LHCN-M2 (cell line): ENCODE measurements at places on chromosomes 7 and 10. TPM values are rescaled to one million over a fixed set of nuclear protein-coding genes. Genes with fewer than 3 reads are reported as not detected.

DNA sequence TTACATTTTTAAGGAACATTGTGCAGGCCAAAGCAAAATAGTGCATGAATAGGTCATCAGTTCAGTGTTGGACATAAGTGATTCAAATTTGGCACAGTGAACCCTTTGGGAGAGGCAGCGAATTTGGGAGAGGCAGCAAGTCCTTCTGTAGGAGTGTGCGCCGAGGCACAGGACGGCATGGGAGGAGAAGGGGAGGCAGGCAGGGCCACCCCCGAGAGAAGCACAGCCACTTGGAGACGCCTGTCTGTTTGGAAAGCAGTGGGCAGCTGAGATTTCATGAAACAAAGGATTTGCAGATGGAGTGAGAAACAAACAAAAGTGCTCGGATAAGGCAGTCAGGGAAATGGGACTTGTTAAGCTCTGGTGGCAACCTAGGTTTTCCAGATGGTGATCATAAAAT lies 30.6 kb downstream of the VIPR2 start:
- no peak for DNase-seq

HDAC9 gene
- 7.1 and 16.5 TPM in 2 replicates for total RNA-seq

DNA sequence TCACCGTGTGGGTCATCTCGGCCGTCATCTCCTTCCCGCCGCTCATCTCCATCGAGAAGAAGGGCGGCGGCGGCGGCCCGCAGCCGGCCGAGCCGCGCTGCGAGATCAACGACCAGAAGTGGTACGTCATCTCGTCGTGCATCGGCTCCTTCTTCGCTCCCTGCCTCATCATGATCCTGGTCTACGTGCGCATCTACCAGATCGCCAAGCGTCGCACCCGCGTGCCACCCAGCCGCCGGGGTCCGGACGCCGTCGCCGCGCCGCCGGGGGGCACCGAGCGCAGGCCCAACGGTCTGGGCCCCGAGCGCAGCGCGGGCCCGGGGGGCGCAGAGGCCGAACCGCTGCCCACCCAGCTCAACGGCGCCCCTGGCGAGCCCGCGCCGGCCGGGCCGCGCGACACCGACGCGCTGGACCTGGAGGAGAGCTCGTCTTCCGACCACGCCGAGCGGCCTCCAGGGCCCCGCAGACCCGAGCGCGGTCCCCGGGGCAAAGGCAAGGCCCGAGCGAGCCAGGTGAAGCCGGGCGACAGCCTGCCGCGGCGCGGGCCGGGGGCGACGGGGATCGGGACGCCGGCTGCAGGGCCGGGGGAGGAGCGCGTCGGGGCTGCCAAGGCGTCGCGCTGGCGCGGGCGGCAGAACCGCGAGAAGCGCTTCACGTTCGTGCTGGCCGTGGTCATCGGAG lies 1.8 kb downstream of the ADRA2A start:
- no peak for DNase-seq

GRCh38 chr7:131031099-131031868 lies 296.4 kb upstream of the MKLN1 start:
- DNase-seq: no peak

GRCh38 chr10:23439452-23439960 lies 631 bp downstream of the OTUD1 start:
- no peak for DNase-seq

DNA sequence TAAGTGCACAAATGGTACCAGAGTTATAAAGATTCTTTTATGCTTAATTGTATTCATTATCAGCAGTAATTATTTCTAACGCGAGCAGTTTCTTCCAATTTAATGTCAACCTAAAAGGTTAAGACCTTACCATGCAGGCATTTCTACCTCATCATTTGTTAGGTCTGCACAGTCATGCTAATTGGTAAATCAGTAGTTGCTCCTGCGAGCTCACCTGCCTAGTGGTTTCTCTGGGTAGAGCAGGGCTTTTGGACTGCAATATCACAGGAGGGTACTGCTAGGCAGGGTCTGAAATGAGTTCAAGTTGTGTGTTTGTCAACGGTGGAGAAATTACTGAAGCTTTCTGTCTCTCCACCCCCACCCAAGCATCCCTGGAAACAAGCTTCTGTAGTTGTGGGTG lies 558.5 kb upstream of the MGMT start:
- no peak for DNase-seq

DNA sequence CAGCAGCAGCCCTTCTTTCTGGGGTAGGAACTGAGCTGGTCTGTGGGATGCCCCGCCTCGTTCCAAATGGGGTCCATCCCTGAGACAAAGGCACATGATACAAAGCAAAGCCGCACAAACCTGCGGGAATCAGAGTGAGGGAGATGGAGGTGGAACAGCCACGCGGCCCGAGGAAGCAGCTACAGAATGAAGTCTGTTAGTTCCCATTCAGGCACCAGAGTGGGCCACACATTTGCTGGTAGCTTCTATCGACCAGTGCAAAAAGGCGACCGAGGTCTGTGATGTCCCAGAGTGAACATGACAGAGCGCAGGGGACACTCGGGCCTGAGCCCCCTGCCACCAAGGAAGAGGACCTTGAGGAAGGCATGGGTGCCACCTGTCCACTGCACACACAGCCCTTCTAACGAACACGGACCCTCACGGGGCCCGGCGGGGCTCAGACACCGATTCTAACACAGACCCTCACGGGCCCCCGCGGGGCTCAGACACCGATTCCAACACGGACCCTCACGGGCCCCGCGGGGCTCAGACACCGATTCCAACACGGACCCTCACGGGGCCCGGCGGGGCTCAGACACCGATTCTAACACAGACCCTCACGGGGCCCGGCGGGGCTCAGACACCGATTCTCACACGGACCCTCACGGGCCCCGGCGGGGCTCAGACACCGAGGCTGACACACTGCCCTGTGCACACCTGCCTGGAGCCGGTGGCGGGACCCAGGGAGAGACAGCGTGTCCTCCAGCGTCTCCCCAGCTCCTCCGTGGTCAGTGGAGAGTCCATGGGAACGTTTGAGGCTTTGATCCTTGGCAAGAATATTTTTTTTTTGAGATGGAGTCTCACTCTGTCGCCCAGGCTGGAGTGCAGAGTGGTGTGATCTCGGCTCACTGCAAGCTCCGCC lies 32.8 kb upstream of the FAM20C start:
- no peak for DNase-seq

DNA sequence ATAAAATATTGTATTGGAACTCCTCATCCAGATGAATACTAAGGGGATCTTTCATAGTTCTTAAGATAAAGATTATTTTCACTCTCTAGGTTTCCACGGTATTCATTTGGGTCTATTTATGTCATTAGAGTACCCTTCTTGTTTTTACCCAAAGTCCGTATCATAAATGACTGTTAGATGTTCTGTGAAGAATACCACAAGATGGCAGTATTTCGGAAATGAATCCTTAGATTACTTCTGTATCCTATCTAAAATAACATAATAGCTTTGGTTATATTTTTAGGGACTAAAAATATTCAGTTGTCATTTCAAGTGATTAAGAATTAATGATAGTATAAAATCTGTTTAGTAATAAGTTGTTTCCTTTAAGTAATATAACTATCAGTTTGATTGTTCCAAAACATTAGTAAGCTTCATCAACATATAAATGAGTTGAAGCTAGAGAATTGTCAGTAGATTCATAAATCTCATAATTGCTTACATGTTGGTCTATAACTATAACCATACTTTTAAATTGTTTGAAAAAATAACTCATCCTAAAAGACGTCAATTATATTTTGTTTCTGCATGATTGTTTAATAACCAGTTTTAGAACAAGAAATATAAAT lies 337.5 kb upstream of the KCND2 start:
- peak; percentile 63 for DNase-seq

EGR2 gene
- total RNA-seq: 0.13 and 0.46 TPM in 2 replicates

DNA sequence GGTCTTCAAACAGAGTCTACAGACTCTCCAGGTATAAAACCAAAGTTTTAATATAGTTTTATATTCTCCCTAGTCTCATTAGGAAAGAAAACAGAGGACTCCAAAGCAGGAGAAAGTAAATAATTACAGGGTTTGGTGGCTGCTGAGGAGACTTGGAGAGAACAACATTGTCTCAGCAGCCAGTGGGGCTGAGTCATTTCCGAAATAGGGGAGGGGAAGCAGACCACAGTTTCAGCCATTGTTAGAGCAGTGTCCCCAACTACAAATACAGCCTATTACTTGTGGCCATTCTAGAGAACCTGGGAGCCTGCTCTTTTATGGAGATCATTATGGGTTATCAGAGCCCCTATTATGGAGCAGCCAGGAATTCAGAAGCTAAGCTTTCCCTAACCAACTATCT lies 44.2 kb upstream of the A1CF start:
- peak; percentile 6 for DNase-seq

DNA sequence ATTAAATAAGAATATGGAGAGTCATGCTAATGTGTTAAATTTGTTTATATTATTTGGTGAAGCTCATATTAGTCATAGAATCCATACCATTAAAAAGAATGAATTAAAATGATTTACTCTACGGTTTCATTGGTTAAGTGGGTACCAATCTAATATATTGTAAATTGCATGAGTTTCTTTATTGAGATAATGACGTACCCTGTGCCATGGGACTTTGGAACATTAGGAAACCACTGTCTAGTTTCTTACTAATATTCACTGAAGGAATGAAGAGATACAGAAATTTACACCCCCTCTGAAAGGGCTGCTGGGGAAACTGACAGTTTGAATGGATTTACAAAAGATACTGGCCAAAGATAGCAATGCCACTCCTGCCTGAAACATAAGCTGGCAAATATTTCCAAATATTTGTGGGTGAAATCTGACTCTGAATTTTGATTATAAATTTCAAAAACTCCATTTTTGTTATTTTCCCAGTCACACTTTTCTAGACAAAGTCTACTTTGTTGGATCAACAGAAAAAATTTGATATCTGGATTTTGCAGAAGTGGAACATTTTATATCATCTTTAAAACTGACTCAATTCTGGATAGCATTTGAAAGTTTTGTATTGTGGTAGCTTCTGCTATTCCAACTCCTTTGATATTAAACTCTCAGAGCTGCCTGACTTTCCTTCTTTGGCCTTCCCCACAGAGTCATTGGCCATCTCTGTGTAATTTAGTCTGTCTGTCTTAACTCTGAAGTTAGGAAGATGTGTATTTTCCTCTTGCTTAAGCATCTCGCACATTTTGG lies 22.3 kb downstream of the MDFIC start:
- peak; percentile 61 for DNase-seq

DNA sequence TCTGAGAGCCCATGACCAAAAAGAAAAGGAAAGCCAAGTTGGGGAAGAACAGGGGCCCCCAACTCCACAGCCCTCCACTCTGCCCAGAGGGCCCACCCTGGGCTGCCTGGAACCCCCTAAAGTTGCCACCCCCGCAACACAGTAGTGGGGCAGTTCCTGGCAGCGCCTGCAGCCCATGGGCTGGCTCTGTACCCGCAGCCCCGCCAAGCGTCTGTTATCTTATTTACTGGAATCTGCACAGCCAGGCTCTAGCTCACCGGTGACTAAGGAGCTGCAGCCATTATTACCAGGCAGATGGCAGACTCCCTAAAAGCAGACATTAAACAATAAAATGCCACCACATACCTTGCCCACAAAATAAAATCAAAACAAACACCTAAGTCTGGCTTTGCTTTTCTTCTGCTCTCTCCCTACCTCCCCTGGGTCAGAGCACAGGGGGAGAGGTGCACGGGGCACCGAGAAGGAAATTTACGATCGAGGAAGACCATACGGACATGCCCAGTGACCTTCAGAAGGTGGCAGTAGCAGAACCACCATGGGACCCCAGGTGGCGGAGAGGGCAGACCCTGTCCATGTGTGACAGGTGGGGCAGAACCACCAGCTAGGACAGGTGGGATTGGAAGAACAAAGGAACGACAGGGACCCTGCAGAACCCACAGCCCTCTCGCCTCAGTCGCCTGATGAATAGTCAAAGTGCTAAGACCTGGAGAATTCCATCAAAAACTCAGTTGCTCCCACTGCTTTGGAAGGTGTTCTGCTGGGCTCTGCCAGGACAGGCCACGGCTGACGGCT lies 66.3 kb downstream of the PRKAG2 start:
- DNase-seq: no peak

DNA sequence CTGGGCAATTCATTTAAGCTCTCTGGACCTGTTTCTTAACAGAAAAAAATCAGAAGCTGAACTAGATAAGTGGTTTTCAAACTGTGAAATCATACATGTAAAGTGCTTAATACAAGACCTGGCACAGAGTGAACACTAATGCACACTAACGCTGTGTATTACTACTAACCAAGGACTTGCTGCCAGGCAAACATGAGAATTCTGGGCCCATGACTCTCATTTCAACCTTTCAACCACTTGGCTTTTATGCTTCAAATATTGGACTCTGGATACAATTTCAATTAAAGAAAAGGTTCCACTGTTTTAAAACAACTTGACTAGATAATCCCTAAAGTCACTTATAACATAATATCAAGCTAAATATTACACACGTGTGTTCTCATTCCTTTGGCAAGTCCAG lies 73.4 kb downstream of the SRPK2 start:
- no peak for DNase-seq

DNA sequence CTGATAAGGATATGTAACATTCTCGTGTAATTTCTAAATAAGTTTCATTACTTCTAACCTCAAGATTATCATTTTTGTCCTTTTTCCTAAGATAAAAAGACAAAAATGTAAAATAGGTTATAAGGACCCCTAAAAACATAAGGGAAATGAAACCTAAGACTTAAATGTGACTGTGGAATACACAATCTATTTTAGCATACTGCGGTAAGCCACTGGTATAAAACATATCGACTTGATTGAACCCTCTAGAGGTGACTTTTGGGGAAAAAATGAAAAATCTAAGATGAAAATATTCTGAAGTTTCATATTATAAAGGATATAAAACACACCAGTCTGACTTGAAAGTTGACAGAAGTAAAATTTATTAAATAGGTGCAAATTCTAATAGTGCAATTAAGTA lies 1.9 kb downstream of the NAMPT start:
- DNase-seq: no peak

NPVF gene
- total RNA-seq: not detected in 2 replicates

ANXA8L1 gene
- not detected in 2 replicates for total RNA-seq

ASB15 gene
- total RNA-seq: not detected in 2 replicates

DNA sequence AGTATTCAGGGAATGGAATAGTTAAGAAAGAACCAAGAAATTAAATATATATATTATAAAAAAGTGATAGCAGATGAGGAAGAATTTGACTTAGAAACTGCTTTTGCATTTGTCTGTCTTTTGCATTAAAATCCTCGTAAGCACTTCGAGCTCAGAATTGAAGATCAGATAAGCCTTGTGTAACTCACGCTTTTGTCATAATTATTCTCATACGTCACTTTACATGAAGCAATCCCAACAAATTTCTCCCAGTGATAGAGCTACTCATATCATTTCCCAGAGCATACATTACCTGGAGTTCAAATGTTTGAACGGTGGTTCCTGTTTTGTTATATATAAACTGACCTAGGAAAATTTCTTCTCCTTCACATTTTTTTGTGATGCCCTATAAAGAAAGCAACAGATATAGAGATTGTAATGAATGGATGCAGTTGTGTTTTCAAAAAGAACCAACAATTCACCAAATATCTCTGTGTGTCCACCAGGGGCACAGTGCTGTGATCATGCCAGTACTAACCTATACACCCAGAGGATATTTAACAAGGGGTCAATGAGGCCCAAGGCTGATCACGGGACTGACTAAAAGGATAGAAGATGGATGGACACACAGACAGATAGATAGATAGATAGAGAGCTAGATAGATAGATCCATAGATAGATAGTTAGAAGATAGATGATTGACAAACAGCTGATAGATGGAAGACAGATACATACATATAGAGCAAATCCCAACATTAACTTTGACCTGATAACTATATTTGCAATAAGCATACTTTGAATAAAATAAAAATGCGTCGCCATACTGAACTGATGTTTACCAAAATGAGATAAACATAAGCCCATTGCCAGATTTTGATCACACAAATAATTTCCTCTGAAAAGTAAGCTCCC lies 9.3 kb upstream of the HUS1 start:
- no peak for DNase-seq
